CD4-positive, alpha-beta T cell treated with Interleukin-1 beta for 1 hour (primary cell): ENCODE measurements at places on chromosomes 4 and X.

DNA sequence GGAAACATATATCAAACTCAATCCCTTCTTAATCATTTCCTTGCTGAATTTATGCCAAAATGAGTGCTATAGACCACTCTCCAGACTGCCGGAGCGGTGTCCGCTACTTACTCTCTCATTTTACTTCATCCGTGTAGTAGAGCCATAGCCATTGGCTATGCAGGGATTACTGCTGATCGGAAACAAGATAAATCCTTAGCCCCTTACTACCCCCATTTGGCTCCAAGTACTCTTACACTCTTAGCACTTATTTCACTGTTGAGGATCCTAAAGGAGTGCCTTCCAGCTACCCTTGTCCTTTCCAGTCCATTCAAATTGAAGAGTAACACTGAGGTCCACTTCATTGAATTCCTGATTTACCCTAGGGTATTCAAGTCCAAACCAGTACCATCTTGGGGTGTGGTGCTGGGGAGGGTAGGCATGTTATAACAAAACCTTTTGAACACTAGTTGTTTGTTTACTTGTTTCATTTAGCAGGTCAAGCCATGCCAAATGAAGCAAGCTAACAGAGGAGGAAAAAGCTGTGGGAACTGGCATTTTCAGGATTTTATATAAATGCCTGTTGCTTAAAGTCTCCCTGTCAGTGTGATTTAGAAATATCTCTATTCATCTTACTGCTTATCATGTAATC lies 715.1 kb downstream of the FSTL5 start:
- no peak for DNase-seq

DNA sequence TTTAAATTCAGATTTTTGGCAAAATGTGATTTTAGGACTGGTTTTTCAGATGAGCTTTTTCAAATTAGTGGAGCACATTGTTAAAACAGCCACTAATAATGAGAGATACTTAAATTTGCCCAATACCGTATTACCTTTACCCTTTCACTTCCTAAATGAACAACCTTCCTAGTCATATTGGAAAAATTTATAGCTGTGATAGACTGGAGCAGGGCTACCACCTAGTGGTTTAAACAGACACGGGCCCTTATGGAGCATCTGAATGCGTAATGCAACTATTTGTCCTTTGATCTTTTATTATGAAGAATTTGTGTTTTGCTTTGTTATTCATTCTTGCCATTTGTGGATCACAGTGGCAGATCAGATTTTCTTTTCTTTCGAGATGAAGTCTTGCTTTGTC lies 72.7 kb downstream of the KDM6A start:
- DNase-seq, result no peak

DNA sequence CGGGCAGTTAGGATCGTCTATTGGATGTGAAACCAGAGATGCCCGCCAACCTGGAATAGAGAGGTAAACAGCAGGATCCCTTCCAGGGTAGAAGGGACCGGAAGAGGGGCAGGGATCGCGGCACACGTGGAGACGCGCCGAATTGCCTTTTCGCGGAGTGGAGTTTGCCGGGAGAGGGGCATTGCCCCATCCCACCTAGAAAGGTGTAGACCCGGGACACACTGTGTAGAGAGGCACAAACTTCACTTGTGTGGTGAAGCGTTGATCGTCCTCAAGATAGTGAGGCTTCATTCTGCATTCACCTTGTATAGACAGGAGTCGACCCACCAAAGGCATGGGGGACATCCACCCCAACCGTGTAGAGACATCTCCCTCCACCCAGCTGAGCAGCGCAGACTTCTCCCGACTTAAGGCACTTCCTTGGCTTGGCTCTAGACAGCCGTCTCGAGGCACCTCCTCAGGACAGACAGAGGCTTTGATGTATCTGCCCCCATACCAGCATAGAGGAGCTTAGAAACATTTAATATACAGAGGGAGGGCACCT lies 410 bp downstream of the GNL3L start:
- no peak for DNase-seq

GRCh38 chrX:103554687-103555424 lies 30.5 kb upstream of the TCEAL4 start:
- DNase-seq, result peak; percentile 71

GRCh38 chrX:45710081-45710801 lies 509.6 kb upstream of the DIPK2B start:
- DNase-seq, result no peak

- no peak for DNase-seq
These were observed 45.7 kb upstream of the SLC10A7 start for GRCh38 chr4:146567396-146567795.
